Amniotic epithelial cell (primary cell): ENCODE measurements at places on chromosomes 5 and 9.

DNA sequence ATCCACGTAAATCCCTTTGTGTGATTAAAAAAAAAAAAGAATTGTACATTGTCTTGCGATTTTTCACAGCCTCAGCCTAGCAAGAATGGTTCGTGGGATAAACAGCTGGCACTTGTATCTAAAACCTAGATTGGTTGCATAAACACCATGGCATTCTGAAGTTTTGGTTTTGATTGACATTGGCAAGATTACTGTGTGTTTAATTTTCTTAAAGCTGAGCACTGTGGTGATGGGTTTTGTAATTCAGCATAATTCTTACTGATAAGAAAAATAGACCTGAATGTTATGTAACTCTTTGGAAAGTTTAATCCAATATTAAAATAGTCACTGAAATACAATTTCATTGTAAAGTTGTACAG, 23.4 kb upstream of the ANKRD18A start:
- peak; percentile 55 for DNase-seq

DNA sequence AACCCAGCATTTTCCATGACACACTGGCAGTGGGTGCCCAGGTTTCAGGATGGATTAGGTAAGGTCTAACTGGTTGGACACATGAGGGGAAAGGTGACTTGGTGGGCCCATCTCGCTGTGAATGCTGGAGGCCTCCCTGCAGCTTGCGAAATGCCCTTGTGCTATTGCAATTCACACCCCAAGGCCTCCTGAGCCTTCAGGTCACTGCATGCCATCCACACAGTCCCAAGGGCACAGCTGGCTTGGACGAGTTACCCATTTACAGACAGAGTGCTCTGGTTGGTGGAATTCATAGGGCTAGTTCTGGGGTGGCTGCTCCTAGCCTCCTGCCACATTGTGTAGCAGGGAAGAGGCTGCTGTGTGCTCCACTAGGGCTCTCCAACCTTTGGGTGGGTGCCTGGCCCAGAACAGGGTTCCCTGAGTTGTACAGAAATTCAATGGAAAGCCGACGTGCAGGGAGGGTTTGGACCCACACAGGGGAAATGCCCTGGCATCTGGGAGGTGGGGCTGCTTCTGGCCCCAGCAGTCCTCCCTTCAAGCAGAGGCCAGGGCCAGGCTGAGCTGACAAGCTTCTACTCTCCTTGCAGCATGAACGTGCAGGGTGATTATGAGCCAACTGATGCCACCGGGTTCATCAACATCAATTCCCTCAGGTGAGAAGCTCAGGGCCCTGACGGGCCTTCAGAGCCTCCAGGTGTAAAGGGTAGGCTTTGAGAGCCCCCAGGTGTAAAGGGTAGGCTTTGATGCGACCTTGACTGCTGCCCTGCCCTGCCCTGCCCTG, 54.3 kb downstream of the ASS1 start:
- no peak for DNase-seq

DNA sequence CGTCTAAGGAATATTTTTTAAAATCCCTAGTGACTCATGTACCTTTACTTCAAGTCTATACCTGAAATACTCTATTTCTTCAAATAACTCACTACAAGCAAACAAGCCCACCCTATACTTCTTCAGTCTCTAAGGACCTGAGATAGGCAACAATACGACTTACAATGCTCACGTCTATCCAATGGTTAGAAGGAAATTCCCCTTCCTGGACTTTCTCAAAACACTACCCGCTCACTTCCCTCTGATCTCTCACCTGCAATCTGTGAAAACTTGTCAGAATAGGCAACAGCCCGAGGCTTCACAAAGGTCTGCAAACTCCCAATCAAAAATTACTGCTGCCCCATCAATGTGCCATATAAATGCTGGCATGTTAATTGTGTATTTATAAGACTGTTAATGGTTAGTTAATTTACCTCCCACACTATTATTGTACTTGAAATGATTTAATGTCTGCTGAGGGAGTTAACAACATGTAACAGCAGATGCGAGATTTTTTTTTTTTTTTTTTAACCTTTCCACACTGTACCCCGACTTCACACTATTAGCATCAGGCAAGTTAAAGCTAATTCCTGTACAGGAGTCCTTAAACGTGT, 27.3 kb downstream of the MAPKAP1 start:
- DNase-seq, result no peak

DNA sequence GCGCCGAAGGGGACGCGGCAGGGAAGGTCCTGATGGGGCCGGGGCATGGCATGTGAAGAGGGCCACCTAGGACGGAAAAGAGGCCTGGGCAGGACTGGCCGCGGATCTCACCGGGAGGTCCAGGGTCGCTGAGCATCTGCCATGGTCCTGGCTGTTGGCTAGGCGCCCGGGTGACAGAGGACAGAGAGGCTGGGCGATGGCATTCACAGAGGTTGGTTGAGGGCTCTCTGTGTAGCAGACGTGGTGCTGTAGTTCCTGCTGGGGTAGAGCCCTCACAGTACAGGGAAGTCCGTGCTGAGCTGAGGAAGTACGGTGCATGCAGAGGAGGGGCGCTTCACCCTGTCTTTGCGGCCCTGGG, 427 bp downstream of the PCYOX1L start:
- no peak for DNase-seq

DNA sequence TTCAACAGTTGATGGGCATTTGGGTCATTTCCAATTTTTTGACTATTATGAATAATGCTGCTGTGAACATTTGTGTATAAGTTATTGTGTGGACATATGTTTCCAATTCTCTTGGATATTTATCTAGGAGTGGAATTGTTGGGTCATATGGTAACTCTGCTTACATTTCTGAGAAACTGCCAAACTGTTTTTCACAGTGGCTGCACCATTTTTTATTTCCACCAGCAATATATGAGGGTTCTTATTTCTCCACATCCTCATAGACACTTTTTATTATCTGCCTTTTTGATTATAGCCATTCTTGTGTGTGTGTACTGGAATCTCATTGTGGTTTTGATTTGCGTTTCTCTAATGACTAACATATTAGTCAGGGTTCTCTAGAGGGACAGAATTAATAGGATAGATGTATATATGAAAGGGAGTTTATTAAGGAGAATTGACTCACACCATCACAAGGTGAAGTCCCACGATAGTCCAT, 14.7 kb upstream of the MED27 start:
- DNase-seq, result peak; percentile 70

DNA sequence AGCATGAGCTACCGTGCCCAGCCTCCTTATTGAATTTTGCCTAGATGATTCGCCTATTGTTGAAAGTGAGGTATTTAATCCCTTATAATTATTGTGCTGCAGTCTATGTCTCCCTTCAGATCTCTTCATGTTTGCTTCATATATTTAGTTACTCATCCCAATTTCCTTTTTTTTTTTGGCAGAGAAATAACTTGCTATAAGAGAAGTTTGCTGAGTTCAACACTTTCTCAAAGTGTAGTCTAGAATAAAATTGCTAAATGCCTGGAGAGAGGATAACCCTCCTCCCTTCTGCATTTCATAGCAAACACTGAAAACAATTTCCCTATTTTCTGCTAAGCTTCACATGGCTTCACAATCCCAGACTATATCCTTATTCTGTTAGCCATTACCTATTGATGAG, 136.6 kb upstream of the CD180 start:
- DNase-seq, result no peak

DNA sequence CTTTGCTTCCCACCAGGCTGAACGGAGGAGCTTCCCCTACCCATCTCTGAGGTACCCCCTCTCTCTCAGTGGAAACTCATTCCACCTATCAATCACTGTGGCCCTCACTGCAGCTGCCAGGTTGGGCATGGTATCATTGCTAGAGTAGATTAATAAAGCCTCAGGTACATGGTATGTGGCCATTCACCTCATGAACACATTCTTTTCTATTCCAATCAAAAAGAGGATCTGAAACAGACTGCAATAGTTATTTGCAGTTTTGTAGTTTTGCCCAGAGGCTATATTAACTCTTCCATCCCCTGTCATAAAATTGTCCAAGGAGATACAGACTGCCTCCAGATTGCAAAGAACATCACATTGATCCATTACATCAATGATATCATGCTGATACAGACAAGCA, 85.8 kb upstream of the MVB12B start:
- no peak for DNase-seq

DNA sequence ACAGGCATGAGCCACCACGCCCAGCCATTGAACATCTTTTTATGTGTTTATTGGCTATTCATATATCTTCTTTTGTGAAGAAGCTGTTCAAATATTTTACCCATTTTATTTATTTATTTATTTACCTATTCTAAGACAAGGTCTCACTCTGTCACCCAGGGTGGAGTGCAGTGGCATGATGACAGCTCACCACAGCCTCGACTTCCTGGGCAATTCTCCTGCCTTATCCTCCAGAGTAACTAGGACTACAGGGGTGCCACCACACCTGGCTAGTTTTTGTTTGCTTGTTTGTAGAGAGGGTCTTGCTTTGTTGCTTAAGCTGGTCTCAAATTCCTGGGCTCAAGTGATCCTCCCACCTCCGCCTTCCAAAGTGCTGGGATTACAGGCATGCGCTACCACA, 33.5 kb downstream of the NAIF1 start:
- DNase-seq, result no peak

DNA sequence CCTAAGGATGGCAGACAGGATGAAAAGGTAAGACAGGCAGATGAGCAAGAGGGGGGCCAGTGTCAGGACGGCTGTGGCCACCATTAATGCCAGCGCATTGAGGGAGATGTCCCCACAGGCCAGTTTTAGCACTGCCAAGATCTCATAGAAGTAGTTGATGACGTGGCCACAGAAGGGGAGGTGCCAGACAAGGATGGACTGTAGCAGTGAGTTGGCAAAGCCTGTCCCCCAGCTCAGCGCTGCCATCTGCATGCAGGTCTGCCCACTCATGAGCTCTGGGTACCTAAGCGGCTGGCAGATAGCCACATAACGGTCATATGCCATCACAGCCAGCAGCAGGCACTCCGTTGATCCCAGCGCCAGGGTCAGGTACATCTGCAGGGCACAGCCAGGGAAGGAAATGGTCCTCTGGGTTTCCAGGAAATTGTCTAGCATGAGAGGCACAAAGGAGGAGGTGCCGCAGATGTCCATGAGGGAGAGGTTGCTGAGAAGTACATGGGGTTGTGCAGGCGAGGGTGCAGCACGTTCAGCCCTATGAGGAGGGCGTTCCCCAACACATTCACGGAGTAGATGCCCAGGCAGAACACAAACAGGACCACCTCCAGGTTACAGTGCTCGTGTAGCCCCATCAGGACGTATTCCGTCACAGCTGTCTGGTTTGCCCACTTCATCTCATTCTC, 10.8 kb downstream of the OR13J1 start:
- no peak for DNase-seq

GRCh38 chr5:132433141-132433540, 57.4 kb downstream of the IRF1 start:
- no peak for DNase-seq

DNA sequence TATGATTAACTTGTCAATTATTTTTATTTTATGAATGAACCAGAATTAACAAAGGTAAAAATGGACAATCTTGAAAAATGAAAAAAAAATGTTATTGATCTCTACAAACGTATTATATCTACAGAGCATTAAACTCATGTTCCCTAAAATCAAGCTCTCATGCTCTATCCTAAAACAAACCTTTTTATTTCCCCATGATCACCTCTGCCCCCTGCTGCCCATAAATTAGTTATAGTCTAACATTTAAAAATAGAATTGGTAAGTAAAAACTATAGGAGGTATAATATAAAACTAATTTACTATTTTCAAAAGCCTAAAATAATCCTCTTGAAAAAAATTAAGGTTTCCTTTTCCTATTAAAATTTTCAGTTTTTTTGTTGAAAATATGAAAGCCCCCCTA, 168.0 kb upstream of the POU5F2 start:
- DNase-seq, result no peak

- no peak for DNase-seq
Observed at GRCh38 chr5:104573949-104574709, 1011.5 kb upstream of the NUDT12 start.

DNA sequence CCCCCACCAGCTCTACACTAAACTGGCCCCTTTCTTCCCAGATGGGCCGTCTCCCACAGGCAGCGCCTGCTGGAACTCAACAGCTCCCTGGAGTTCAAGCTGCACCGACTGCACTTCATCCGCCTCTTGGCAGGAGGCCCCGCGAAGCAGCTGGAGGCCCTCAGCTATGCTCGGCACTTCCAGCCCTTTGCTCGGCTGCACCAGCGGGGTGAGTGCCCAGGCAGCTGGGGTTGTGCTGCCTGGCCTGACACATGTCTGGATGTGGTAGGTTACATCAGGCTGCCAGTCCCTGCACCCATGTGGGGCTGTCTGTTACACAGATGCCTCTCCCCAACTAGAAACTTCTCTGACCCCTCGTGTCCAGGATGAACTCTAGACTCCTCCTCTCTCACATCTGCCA, 9.8 kb downstream of the NHP2 start:
- DNase-seq, result no peak

DNA sequence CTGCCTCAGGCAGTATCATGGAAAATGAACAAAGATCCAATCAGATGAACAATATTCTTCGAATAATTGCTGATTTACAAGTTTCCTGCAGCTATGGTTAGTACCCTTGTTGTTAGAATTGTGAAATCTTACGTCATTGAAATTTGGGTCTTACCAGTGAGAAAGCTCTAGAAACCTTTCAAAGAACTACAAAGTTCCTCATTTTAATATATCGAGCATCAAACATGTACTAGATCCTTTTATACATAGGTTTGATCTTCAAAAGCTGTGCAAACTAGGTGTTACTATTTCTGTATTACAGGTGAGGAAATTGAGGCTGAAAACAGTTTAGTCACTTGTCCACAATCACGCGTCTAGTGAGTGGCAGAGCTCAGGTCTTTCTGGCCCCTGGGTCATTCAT, 43.7 kb upstream of the ANGPTL2 start:
- DNase-seq, result no peak

DNA sequence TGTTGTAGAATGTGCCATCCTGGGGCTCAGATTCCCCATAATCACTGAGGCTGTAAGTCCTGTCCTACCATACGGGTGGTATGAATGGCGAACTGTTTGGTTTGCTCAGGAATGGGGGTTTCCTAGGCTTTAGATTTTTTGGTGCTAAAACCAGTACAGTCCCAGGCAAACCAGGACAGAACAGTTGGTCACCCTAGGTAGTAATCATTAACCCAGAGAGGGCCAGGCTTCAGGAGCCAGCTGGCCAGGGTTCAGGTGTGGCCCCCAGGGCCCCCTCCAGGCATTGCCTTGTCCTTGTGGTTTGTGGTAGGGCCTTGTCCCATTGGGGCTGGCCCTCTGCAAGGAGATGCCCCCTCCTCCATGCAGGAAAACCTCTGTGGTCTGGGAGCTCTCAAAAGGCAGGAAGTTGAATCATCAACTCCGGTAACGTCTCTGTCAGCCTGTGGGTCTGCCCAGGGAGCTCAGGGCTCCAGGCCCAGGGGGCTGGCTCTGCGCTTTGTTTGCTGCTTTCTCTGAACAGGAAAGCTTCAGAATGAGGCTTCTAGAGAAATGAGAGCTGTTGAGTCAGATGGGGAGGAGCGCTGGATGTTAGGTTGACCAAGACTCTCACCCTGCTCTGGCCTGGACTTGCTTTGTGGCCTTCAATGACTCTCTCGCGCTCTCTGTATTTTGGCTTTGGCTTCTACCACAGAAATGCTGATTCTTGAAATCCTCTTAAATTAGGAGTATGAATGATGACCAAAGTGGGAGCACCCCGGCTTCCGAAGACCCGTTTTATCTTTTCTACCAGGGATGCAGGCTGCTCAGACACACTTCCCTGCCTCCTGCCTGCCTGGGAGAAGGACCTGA, 22.2 kb upstream of the JADE2 start:
- peak; percentile 99 for DNase-seq
